ENCODE measurements at places on chromosomes 6 and 20.
A peak's percentile ranks its signal among the peaks of the same experiment; 100 is the strongest.

GRCh38 chr20:36856691-36857635 is 19.0 kb upstream of the TLDC2 start:
- no peak for DNase-seq

DNA sequence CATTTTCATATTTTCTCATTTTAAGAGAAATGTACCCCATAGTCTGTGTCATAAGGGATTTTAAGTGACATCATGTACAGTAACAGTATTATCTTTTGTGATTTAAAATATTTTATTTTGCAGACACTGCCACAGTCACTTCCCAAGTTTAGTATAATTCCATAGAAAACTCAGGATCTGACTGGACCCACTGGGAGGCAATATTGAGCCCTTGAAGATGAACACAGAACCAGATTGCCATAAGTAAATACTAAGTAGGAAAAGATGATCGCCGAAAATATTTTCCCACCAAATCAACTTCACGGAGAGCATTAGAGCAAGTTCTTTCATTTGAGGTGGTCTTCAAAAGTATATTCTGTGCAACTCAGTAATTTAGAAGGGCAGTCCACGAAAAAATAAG is 17.6 kb upstream of the PKHD1 start:
- DNase-seq, result no peak

DNA sequence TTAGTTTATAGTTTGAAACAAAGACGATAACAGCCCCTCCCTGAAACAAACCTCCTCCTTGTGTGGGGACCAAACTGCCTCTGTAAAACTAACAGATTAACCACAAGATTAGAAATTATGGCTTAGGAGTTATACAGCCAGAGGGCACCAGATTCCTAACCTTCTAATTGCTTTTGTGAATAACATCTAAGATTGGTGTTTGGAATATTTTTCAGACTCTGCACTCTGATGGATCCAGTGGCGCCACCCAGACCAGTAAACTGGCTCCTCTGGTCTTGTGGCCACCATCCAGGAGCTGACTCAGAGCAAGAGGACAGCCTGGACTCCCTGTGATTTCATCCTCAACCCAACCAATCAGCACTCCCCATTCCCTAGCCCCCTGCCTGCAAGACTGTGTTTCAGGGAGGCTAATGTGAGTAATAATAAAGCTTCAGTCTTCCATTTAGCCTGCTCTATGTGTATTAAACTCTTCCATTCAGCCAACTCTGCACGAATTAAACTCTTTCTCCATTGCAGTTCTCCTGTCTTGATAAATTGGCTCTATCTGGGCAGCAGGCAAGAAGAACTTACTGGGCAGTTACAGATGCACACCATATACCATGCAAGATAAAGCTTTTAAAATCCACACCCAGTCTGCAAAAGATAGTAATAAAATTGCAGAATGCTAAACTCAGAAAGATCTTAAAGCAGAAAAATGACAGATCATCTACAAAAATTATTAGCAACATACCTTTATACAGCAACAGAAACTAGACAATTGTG is 58.5 kb upstream of the SLC22A16 start:
- DNase-seq, result no peak

DNA sequence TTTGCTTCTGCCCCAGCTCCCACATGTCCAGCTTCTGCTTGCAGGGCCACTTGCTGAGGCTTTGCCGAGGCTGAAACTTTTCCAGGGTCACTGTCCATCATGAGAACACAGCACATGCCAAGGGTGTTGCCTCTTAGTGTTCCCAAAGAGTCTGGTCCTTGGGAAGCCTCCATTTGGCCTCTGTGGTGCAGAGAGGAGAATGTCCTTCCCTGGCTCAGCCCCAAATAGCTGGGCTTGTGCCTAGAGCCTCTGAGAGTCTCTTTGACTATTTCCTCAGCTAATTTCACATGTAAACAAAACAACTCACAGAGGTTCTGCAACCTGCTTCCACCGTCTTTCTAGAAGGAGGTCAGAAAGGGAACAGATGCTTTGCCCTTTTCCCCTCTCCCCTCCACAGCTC is 40.4 kb upstream of the RAB23 start:
- DNase-seq, result no peak

- DNase-seq, result no peak
Measured at GRCh38 chr6:154914288-154914687, 80.8 kb upstream of the TIAM2 start.

GRCh38 chr20:23136893-23137745 is 51.0 kb upstream of the CD93 start:
- no peak for DNase-seq

DNA sequence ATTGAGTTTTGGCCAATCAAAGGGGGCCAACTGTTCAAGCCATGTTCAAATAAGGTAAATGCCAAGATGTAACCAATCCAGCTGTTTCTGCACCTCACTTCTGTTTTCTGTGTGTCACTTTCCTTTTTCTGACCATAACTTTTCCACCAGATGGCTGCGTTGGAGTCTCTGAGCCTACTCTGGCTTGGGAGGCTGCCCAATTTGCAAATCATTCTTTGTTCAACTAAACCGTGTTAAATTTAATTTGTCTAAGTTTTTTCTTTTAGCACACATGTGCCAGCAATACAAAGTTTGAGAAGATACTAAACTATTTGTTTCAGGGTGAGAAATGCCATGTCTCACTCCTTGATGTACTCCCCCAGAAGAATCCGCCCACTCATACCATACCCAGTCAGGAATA is 52.1 kb downstream of the IYD start:
- no peak for DNase-seq

DNA sequence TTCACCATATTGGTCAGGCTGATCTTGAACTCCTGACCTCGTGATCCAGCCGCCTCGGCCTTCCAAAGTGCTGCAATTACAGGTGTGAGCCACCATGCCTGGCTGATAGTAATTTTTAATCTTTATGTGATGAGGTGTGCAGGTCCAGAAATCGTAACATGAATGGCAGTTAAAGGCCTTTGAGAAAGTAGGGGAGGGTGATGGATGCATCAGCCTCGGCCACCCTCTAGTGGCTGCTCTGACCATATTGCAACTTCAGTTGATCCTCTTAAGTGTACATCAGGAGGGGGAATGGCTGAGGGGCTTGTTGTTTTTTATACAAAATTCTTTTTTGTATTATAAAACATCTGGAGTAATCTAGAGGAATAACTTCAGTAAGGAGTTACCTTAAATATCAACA is 193.0 kb downstream of the ZFAND3 start:
- DNase-seq, result peak; percentile 69

GRCh38 chr6:16391451-16391912 is 153.1 kb downstream of the GMPR start:
- DNase-seq, result no peak

DNA sequence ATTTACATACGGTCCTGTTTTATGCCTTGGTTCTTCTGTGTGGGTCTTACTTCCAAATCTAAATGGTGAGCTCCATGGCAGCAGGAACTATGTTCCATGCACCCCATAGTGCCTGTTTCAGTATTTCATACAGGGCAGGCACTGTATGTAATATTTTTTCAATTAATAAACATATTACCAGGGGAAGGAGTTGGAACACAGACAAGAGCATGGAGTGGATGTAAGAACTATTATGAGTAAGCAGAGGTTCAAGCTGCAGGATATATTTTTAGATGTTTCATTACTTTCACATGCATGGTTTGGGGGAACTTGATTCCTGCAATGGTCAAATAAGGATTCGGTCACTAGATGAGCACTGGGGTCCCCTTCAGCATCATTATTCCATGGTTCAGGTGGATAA is 108.3 kb downstream of the KIF13A start:
- DNase-seq, result no peak

DNA sequence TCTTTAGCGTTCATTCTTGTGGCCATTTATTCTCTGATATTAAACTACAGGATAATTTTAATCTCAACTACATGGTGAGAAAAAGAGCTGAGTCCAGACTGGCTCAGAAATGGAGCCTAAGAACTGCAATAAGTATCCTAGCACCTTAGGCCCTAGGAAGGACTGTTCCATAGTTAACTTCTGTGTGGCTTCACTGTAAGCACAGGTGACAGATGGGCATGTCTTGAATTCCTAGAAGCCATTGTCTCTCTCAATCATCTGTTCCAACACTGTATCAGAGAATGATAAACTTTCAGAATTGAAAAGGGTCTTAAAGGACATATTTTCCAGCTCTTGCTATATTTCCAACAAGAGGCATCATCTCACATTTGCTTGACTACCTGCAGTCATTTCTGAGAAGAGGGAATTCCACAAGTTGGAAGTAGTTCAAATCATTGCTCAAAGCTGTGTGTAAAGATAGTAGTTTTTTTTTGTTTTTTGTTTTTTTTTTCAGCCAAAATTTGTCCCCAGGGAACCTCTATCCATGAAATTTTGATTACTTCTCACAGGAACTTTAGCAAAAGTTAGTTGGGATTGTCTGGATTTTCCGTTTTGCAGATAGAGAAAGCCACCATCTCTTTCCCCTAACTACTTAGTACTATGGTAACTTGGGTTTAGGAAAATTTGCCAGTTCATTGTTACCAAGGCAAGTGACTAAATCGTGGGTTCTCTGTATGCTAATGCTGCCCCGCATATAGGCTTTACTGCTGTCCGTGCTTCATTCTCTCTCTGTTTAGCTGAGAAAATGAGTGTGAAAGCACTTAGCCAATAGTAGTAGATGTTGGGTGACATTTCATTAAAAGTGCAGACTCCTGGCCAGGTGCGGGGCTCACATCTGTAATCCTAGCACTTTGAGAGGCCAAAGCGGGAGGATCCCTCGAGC is 47.2 kb downstream of the KCNS1 start:
- no peak for DNase-seq

DNA sequence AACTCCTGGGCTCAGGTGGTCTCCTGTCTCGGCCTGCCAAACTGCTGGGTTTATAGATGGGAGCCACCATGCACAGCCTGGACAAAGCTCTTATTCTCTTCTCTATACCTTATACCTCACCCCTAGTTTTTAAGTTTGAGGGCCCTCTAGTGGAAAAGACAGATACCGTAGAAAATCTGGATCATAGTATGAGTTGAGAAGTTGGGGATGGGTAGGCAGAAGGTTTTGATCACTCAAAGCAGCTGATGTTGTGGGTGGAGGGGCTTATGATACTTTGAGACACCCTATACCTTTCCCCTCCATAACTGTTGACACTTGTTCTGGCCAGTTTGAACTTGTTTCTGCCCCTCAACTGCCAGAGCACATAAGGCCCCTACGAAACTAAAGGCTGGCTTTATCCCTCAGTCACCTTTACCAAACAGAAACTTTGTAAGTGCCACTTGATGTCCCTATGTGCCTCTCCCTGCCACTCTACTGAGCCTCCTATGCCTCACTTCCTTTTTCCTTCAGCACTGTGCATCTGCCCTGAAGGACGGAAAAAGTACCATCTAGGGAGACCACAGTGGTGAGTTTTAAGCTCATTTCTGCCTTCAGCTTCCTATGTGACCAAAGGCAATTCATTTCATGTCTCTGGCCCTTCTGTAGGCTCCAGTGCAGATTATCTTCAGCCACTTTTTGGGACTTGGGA is 28.6 kb downstream of the RALY start:
- peak; percentile 87 for DNase-seq

GRCh38 chr6:128463942-128464341 is 56.5 kb downstream of the PTPRK start:
- DNase-seq, result no peak

DNA sequence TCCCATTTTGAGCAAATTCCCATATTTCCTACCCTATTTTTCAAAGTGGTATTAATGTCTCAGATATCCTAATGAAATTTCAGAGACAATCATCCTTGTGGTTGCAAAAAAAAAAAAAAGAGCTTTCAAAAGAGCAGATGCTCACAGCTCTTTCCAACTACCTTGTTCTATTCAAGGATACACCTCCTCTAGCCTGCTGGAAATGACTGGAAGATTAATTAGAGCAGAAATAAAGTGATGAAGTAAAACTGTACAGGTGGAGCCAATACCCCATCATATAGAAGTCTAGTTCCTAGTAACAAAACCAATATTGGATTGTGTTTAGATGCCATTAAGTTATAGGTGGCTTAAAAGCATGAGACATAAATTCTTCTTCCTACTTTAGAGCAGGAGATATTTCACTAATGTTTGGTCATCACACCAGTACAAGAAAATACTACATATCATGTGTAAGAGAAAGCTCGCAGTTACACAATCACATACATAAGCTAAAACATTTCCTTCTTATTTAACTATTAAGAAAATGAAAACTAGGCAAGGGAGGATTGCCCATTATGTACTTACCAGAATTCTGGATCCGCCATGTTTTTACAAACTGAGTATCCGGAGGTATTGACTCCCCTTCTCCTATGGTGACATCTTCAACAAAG is 42.4 kb downstream of the ILRUN start:
- DNase-seq, result no peak

DNA sequence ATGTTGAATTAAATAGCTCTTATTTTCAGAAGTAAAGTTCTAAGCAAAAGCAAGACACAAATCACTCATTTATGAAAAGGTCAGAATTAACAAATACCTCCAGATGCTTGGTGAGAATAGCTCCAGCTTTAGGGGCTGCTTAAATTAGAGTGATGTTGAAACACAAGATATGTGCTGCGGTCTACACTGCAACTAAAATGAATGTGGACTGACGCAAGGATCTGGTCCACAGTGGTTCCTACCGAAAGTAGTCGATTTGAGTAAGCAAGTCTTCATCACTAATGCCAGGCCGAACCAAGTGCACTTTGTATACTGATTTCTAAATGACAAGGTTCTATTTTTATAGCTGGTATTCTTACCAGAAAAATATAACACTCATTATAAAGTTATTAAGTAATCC is 96.3 kb downstream of the PRDM1 start:
- DNase-seq, result peak; percentile 30

- no peak for DNase-seq
Measured at GRCh38 chr6:20366082-20366830, 35.4 kb upstream of the E2F3 start.

GRCh38 chr6:166008441-166009369 is 158.9 kb downstream of the TBXT start:
- peak; percentile 84 for DNase-seq

DNA sequence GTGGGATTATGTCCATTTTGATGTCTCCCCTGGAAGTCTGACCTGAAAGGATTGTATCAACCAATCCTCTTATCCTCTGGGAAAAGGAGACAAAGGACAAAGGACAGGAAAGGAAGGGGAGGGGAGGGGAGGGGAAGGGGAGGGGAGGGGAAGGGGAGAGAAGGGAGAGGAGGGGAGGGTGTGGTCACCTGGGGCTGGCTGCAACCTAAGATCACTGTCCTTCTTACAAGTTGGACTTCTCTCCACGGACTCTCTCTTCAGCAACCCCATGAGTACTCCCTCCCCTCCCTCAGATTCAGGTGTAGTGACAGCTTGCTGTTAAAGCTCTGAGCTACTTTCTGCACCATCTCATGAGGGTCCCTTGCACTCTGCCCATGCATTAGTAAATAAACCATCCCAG is 58.9 kb upstream of the KLHL31 start:
- DNase-seq, result no peak

DNA sequence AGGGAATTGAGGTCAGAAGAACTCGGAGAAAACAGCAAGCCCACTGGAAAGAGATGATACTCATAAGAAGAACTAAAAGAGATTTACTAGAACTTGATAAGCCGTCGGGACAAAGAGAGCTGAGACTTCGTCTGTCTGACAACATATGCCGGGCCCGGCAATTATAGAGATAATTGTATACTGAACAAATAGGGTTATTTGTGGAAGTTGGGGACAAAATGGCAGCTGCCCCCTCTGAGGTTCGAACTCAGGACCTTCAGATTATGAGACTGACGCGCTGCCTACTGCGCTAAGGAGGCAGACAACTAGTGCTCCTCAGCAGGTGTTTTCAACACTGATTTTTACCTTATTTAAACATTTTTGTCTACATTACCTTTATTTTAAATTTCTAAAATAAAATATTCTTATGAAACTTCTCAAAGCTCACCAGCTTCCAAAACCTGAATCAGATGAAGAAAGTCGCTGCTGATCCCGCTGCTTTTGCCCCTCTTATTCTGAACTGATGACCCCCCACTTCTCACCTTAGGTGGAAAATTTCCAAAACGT is 29.3 kb upstream of the TRIM27 start:
- DNase-seq, result peak; percentile 77

Data from SK-MEL-5 (cell line).